ENCODE measurements at places on chromosomes 5 and 9. TPM values are rescaled to one million over a fixed set of nuclear protein-coding genes. Genes with fewer than 3 reads are reported as not detected.

DNAJA1 gene
- total RNA-seq = 101 TPM

ZNF608 gene
- 1.4 TPM for total RNA-seq

DDX41 gene
- 96.0 TPM for total RNA-seq

CDHR2 gene
- under 0.01 TPM for total RNA-seq

STKLD1 gene
- total RNA-seq = 0.07 TPM

FOXD4L6 gene
- under 0.01 TPM for total RNA-seq

SLC6A7 gene
- not detected for total RNA-seq

ADAMTSL2 gene
- total RNA-seq = under 0.01 TPM

PCDHA7 gene
- total RNA-seq = 0.64 TPM

SPATA31C1 gene
- not detected for total RNA-seq

AFAP1L1 gene
- total RNA-seq = 17.2 TPM

RAB3C gene
- total RNA-seq = not detected

RBM22 gene
- 15.7 TPM for total RNA-seq

IL5 gene
- not detected for total RNA-seq

PIP5KL1 gene
- 4.3 TPM for total RNA-seq

ZNF483 gene
- 0.78 TPM for total RNA-seq

SPINK4 gene
- not detected for total RNA-seq

NIPSNAP3A gene
- 24.9 TPM for total RNA-seq

PFN3 gene
- not detected for total RNA-seq

SLCO4C1 gene
- total RNA-seq = under 0.01 TPM

SURF1 gene
- 16.4 TPM for total RNA-seq

COL15A1 gene
- total RNA-seq = not detected

IL3 gene
- total RNA-seq = not detected

TMEM215 gene
- not detected for total RNA-seq

TRIM7 gene
- 15.7 TPM for total RNA-seq

ZNF618 gene
- total RNA-seq = 2.1 TPM

SEC61B gene
- total RNA-seq = 40.2 TPM

NPR3 gene
- total RNA-seq = 6.1 TPM

ELAVL2 gene
- 0.57 TPM for total RNA-seq

HTR4 gene
- total RNA-seq = not detected

CER1 gene
- not detected for total RNA-seq

PRRX2 gene
- total RNA-seq = 0.14 TPM

ZDHHC11B gene
- total RNA-seq = 0.14 TPM

PCDHB12 gene
- total RNA-seq = 0.28 TPM

OR13C9 gene
- not detected for total RNA-seq

PCDHGB1 gene
- total RNA-seq = 0.34 TPM
